ENCODE measurements at places on chromosomes 12 and 14.

DNA sequence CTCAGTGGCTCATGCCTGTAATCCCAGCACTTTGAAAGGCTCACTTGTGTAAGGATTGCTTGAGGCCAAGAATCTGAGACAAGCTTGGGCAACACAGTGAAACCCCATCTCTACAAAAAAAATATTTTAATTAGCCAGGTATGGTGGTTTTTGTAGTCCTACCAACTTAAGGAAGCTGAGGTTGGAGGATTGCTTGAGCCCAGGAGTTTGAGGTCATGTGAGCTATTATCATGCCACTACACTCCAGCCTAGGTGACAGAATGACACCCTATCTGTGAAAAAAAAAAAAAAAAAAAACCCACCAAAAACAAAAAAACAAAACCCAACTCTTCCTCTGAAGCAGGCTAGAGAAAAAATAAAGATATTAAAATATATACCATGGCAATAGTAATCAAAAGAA lies 41.2 kb downstream of the TMEM116 start:
- DNase-seq: no peak

DNA sequence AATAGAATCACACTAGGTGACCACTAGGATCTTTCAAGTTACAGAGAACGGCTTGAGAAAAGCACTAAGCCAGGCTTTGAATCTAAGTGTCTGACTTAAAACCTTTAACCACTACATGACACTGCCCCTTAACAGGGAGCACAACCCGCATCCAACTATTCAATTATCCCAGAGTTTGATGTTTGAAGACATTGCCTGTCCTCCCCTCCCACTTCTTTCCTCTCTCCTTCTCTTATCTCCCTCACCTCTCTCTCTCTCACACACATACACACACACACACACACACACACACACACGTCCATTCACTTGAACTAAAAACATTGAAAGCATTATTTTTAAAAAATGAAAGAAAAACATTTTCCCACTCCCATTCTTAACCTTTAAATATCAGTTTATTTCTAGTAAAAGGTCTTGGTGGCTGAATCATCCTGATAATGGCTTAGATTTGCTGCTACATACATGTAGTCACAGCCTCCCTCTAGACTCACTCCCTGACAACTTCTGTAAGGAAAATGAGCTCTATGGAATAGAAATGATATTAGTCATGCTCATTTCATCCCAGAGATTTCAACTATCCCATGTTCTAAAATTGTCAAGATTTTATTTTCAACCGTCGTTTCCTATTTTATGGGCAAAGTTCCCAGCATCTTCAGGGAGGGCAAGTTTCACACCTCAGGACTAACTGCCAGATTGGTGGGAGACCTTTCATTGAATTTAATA lies 53.5 kb upstream of the RAP1B start:
- peak; percentile 87 for DNase-seq

GRCh38 chr12:120822832-120823503 lies 81.2 kb downstream of the SPPL3 start:
- no peak for DNase-seq

DNA sequence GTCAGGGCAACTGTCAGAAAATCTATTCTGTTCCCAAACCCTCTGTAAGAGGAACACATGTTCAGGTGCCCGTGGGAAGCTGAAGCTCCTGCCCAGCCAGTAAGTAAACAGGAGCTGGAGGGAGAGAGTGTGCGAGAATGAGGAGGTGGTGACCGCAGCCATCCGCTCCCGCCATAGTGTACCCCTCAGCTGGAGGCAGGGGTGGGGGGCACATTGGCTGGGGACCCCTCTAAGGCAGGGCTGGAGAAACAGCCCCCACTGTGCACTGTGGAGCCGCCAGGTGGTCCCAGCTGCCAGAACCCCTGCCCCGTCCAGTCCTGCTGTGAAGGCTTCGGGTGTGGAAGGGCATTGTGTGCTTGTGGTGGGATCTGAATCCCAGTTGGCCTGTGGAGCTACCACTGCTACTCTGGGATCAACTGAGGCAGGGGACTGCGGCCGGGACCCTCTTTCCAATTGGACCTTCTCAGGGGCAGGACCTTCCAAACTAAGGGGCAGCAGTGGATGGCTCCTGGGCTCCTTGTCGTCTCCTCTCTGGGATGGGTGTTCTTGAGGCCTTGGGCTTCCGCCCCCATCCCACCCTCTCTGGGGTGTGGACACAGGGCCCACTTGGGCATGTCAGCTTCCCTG lies 59.6 kb downstream of the TSPAN9 start:
- DNase-seq: no peak

DNA sequence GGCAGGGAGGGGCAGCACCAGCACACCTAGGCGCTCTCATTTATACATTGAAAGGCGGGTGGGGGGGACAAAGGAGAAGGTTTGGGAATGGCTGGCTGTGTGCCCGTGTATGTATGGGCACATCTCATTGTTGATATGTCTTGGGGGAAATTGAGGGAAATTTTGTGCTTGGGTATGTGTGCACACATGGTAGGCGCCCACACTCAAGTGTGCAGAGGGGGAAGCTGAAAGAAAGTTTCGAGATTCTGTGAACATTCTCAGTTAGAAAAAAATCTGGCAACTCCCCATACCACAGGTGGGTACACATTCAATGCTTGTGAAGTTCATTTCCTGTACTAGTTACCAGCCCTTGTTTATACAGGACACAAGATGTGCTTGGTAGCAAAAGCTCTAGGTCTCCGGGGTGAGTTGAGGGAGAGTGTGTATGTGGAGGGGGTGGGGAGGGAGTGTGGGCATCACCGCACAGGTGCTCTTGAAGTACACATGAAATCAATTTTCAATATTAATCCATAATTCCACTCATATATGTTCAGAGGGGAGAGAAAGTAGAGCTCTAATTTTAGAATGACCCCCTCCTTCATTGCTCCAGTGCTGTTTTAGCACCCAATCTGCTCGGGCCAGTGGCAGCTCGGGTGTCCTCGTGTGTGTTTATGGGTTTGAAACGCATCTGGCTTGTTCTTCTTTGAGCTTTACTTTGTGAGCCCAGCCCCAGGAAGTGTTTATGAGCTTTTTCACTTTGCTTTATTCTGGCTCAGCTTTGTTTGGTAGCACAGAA lies 286.0 kb downstream of the ZFP36L1 start:
- DNase-seq: no peak
